NCI-H1105 (cell line): ENCODE measurements at places on chromosomes 16 and 17.

DNA sequence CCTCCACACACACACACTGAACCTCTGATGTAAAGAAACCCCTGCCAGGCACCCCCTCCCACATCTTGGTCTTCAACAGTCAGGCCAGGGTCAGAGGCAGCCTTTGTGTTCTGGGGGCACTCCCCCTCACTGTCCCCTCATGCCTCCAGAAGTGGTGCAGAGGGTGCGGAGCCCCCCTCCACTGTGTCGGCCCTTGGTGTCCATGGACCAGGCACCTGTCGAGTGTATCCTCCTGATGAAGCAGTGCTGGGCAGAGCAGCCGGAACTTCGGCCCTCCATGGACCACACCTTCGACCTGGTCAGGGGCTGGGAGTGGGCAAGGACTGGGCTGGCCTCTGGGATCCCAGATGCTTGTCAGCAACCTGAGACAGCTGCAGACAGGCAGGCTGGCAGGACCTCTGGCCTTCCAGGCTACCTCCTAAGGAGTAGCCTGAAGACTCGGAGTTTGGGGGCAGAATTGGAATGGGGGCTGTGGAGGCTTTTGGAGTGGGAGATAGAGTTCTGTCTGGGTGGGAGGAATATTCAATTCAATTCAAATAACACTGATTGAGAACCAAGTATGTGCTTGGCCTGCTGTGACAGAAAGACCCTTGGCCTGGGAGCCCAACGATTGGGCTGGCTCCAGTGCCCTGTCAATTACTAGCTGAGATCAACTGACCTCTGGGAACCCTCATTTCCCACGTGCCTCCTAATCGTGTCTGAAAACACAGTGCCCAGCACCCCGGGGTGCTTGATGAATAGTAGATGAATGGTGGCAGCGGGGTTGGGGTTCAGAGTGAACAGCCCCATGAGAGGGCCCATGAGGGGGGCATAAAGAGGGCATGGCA, 11.5 kb downstream of the GUCY2D start:
- DNase-seq: no peak

DNA sequence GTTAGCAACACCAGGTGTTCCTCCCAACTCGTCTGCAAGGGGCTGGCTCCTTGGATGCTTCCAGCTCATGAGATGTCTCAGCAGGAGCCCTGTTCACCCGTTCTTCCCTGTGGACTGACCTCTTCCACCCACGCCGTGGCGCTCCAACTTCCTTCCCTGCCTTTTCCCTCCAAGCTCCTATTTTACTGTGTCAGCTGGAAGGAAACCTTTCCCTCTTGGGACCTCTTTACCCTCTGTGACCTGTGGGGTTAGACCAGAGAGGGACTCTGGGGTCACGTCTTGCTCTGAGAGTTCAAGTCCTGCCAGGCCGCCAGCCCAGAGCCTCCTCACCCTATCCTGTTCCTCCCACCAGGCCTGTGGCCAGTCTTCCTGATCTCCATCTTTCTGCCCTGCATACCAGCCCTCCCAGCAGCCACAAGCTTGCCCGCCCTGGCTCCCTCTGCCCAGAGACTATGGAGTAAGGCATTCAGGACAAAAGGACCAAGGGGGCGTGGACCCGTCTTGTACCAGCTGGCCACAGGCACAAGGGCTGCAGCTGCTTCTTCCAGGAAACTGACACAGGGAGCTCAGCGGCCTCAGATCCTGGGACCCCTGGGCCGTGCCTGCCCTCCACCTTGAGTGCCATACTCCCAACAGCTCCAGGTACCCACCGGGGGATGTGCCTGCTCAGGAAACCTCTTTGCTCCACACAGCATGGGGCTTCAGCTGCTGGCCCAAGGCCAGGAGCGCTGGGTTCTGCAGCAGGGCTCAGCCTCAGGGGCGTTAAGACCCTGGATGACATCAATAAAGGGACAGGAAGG, 3.0 kb downstream of the PAQR4 start:
- no peak for DNase-seq

DNA sequence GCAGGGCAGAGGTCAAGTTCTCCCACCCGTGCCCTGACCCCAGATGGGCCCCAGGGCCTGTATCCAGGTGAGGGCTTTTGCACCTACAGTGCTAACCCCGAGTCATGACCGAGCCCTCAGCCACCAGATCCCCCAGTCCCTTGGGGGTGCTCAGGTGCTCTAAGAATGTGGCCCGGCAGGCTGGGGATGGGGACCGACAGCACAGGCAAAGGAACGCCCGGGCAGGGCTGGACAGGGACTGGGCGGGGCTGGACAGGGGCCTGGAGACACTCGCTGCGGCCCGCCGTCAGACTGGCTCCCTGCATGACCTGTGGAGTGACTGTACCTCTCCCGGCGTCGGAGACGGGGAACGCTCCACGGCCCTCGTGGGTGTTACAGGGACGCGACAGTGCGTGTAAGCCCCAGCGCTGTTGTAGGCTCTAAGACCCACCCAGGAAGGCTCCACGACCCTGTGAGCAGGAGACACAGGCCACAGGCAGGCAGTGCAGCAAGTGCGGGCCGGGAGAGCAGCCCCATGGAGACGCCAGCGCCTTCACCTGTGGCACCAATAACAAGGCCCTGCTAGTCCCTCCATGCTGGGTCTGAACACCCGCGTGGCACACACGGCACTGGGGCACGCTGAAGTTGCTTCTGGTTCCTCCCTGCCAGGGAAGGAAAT, 38.8 kb downstream of the CBFA2T3 start:
- DNase-seq: no peak

GRCh38 chr16:11078812-11079459, 134.6 kb downstream of the CLEC16A start:
- no peak for DNase-seq

GRCh38 chr17:45077643-45078042, 16.5 kb downstream of the NMT1 start:
- DNase-seq: no peak

GRCh38 chr17:44767493-44767892, 8.7 kb downstream of the ADAM11 start:
- DNase-seq: no peak
